ENCODE measurements at places on chromosomes 1 and 21. TPM values are rescaled to one million over a fixed set of nuclear protein-coding genes. Genes with fewer than 3 reads are reported as not detected.

- no peak for DNase-seq
These were observed 7.2 kb downstream of the CNIH3 start for GRCh38 chr1:224623310-224623714.

- no peak for DNase-seq
These were observed 122.8 kb downstream of the ACTL8 start for GRCh38 chr1:17877896-17878295.

GRCh38 chr1:178580096-178580495 is 67.2 kb downstream of the TEX35 start:
- DNase-seq: no peak

Gene OR2T33
- polyA plus RNA-seq: not detected

Data from left kidney (tissue), 8 donors.